Activated CD4-positive, CD25-positive, alpha-beta regulatory T cell (primary cell): ENCODE measurements at places on chromosomes 4 and X.

- DNase-seq = no peak
Measured at GRCh38 chrX:9729171-9729885, 36.3 kb downstream of the GPR143 start.

- no peak for DNase-seq
Measured at GRCh38 chrX:134908356-134908755, 82.4 kb upstream of the SMIM10 start.

- no peak for DNase-seq
Measured at GRCh38 chr4:184400891-184401290, 73.5 kb downstream of the IRF2 start.

- no peak for DNase-seq
Measured at GRCh38 chr4:159227378-159227777, 124.5 kb downstream of the RAPGEF2 start.

- DNase-seq = no peak
Measured at GRCh38 chrX:44175455-44175854, 168.0 kb downstream of the EFHC2 start.
